Endothelial cell (in vitro differentiated cells): ENCODE measurements at places on chromosomes 4 and X.

GRCh38 chr4:83115656-83116285, 1.2 kb upstream of the PLAC8 start:
- no peaks in the 10 kb centered on the region for H3K4me1 ChIP-seq
- H3K27me3 ChIP-seq: no peaks in the 10 kb centered on the region
- H3K36me3 ChIP-seq: no peaks in the 10 kb centered on the region
- H3K4me3 ChIP-seq: no peak overlapping the region
- no peak for DNase-seq
- H3K27ac ChIP-seq: no peak overlapping the region

- H3K4me1 ChIP-seq: peaks cover 7% of the 10 kb centered on the region
- H3K27me3 ChIP-seq: peaks cover 4% of the 10 kb centered on the region
- H3K27ac ChIP-seq: no peak overlapping the region
- H3K36me3 ChIP-seq: no peaks in the 10 kb centered on the region
These were observed 124.6 kb downstream of the DCHS2 start for GRCh38 chr4:154366956-154367355.

DNA sequence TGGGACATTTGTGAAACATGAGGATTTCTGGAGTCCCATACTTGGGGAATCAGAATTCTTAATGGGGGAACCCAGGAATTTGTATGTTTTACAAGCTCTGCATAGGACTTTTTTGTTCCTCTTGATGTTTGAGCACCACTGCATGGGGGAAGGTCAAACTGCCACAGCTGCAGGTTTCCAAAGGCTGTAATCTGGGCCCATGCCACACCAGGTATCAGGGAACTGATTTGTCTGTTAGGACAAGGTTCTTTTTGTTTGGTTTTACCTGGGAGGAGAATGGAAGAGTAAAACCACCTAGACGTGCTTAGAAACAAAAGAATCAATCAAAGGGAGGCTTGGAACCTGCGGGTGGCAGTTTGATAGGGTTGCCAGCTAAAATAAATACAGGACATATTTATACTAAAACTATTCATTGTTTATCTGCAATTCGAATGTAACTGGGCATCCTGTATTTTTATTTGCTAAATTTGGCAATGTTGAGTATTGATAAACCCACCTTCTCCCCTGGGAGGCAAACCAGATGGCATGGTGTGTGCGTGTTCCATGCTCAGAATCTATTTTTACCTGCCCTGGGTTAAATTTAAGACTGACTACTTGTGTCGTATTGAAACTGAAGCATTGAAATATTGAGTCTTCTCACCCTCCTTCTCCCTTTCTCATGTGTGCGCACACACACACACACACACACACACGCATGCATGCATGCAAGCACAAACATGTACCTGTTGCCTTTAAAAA, 63.7 kb downstream of the TMEM164 start:
- H3K27me3 ChIP-seq: no peaks in the 10 kb centered on the region
- no peak overlapping the region for H3K27ac ChIP-seq
- no peaks in the 10 kb centered on the region for H3K36me3 ChIP-seq
- no peaks in the 10 kb centered on the region for H3K4me1 ChIP-seq
- H3K4me3 ChIP-seq: no peak overlapping the region

GRCh38 chrX:24241822-24242648, 71.8 kb downstream of the SUPT20HL2 start:
- H3K36me3 ChIP-seq: no peaks in the 10 kb centered on the region
- no peak overlapping the region for H3K27ac ChIP-seq
- DNase-seq: no peak
- peaks cover 4% of the 10 kb centered on the region for H3K27me3 ChIP-seq

- no peaks in the 10 kb centered on the region for H3K4me1 ChIP-seq
- no peak for DNase-seq
- no peaks in the 10 kb centered on the region for H3K27me3 ChIP-seq
These were observed 1342.9 kb downstream of the ADGRL3 start for GRCh38 chr4:62543002-62543401.

- H3K4me1 ChIP-seq: peaks cover 12% of the 10 kb centered on the region
- no peaks in the 10 kb centered on the region for H3K27me3 ChIP-seq
- no peak overlapping the region for H3K27ac ChIP-seq
- H3K36me3 ChIP-seq: no peaks in the 10 kb centered on the region
- H3K4me3 ChIP-seq: no peak overlapping the region
These were observed 92.5 kb downstream of the ANK2 start for GRCh38 chr4:113141901-113142346.

DNA sequence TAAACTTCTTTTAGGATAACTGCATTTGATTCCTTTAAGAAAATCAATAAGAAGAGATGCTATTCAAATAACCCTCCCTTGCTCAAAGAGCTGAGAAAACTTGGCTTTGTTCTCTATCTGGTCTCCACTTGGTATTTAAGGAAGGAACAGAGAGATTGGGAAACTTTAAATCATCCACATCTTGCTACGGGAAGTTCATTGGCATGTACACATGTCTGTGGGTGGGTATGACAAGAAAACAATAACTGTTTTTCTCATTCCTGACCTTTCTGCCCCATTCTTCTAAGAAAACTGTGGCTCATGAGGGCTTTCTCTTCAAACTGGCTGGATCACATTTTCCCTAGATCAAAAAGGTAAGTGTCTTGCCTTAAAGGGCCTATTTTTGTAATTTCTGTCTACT, 6.0 kb downstream of the SEL1L3 start:
- peaks cover 39% of the 10 kb centered on the region for H3K4me1 ChIP-seq
- H3K36me3 ChIP-seq: peaks cover 4% of the 10 kb centered on the region
- no peak for DNase-seq
- H3K27me3 ChIP-seq: peaks cover 8% of the 10 kb centered on the region

GRCh38 chr4:15653864-15654592, 1.1 kb downstream of the FBXL5 start:
- H3K27me3 ChIP-seq: peaks cover 13% of the 10 kb centered on the region
- H3K36me3 ChIP-seq: no peaks in the 10 kb centered on the region
- peak overlapping the region; percentile 99 for H3K4me3 ChIP-seq
- H3K27ac ChIP-seq: peak overlapping the region; percentile 89
- H3K4me1 ChIP-seq: peaks cover 34% of the 10 kb centered on the region
